ENCODE measurements at places on chromosomes 16 and 17.

GRCh38 chr17:17445296-17445924 is 31.4 kb upstream of the MED9 start:
- no peak for DNase-seq

DNA sequence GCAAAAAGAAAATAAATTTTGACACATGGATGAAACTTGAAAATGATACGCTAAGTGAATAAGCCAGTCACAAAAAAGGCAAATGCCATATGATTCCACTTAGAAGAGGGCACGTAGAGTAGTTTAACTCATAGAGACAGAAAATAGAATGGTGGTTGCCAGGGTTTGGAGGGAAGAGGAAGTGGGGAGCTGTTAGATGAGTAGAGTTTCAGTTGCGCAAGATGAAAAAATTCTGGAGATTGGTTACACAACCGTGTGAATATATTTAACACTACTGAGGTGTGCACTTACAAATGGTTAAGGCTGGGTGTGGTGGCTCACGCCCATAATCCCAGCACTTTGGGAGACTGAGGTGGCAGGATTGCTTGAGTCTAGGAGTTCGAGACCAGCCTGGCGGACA is 93.4 kb upstream of the TMEM132E start:
- DNase-seq: no peak

DNA sequence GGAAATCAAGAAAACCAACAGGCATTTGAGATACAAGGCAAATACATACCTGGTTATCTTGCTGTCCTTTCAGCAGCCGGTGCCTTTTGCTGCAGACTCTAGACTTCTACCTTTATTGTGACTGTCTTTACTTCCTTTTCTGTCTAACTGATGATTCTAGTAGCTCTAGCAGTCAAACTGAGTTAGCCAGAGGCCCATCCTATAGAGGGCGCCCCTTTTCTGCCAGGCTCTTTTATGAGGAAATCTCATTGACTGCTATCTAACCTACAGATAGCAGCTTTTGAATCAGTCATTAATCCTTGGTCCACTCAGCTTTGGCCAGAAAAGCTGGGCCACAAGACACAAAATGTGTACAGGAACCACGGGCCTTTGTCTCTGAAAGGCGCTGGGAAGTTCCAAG is 87.5 kb upstream of the WSB1 start:
- DNase-seq: no peak

DNA sequence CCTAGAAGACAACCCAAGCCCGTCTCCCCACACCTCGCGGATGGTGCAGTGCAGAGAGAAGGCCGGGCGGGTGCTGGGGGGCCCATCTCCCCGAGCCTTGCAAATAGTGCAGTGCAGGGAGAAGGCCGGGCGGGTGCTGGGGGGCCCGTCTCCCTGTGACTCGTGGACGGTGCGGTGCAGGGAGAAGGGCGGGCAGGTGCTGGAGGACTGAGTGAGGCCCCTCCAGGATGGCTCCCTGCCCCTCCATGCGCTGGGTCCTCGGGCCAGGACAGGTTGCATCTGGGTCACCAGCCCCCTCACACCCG is 40.0 kb upstream of the ACSF3 start:
- no peak for DNase-seq

DNA sequence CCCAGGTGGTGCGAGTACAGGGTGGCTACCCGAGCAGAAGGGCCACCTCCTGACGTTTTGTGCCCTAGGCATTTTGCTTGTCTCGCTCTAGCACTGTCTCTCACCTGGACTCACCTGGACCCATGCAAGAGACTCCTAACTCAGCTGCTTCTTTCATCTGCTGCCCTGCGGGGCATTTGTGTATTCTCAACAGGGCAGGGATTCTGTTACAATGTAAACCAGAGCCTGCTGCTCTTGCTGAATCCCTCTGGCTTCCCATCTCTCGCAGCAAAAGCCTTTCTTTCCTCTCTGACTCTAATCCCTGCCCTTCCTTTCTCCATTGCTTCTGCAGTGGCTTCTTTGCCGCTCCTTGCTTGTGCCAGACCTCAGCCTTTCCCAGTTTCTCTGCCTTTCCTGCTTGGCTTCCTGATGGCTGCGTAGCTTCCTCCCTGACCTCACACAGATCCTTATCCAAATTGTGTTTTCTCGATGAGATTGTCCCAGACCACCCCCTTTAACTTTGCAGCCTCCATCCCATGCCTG is 10.2 kb downstream of the ARSG start:
- DNase-seq: no peak

GRCh38 chr16:1923299-1924034 is 5.3 kb upstream of the HS3ST6 start:
- DNase-seq: no peak
